Bronchial epithelial cell (primary cell): ENCODE measurements at places on chromosomes 3 and 15. TPM values are rescaled to one million over a fixed set of nuclear protein-coding genes. Genes with fewer than 3 reads are reported as not detected.

NEK10 gene
- total RNA-seq: 1.0 and 1.1 TPM in 2 replicates

HYAL1 gene
- total RNA-seq: 7.1 and 8.3 TPM in 2 replicates

CNTN4 gene
- total RNA-seq: 0.26 and 0.79 TPM in 2 replicates

HHLA2 gene
- total RNA-seq: not detected in 2 replicates

PLA2G4E gene
- under 0.01 and 1.4 TPM in 2 replicates for total RNA-seq

CSPG4 gene
- total RNA-seq: 0.79 and 6.3 TPM in 2 replicates

AADACL2 gene
- not detected in 2 replicates for total RNA-seq

CIB1 gene
- total RNA-seq: 41.1 and 50.2 TPM in 2 replicates

CADPS gene
- total RNA-seq: 1.3 TPM in 1 of 2 replicates, not detected in the other

TASOR gene
- 45.0 and 49.4 TPM in 2 replicates for total RNA-seq

ZPLD1 gene
- 2.6 and 3.9 TPM in 2 replicates for total RNA-seq

EMC7 gene
- 51.7 and 57.4 TPM in 2 replicates for total RNA-seq

LDHAL6B gene
- not detected in 2 replicates for total RNA-seq

ESYT3 gene
- total RNA-seq: 1.1 and 2.9 TPM in 2 replicates

TOP2B gene
- total RNA-seq: 43.2 and 53.6 TPM in 2 replicates

CCDC13 gene
- total RNA-seq: 1.4 and 1.6 TPM in 2 replicates
